T-helper 17 cell (primary cell): ENCODE measurements at places on chromosomes 2 and 18. TPM values are rescaled to one million over a fixed set of nuclear protein-coding genes. Genes with fewer than 3 reads are reported as not detected.

The SERPINB12 gene
- not detected for total RNA-seq

The RAB3GAP1 gene
- total RNA-seq, result 32.8 TPM

The DIS3L2 gene
- 67.2 TPM for total RNA-seq

GRCh38 chr2:72619626-72620025 is 206.2 kb downstream of the EXOC6B start:
- H3K4me3 ChIP-seq, result no peak overlapping the region
- no peak overlapping the region for H3K27ac ChIP-seq
- DNase-seq, result no peak
- no peaks in the 10 kb centered on the region for H3K27me3 ChIP-seq
- H3K4me1 ChIP-seq, result peaks cover 10% of the 10 kb centered on the region

DNA sequence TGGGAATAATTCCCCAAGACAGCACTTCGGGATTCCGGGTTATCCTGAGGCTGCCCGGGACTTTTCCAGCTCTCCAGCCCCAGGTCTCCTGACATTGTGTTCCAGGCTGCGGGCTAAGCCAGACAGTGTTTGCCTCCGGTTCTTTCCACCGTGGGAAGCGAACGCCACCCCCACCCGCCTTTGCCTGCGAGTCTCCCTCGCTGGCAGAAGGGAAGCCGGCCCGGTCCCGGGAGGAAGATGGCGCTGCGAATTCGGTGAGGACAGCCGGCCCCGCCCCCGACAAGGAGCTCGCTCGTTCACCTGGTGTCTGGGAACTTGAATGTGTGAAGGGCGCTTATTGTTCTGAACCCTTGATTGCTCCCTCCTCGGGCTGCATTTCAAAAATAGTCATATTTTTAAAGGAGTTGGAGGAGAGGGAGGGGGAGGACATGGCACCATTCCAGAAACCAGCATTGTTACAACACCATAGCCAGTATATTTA is 2.9 kb downstream of the LRATD1 start:
- H3K36me3 ChIP-seq, result no peaks in the 10 kb centered on the region
- H3K4me3 ChIP-seq, result no peak overlapping the region
- peaks cover 51% of the 10 kb centered on the region for H3K27me3 ChIP-seq
- DNase-seq, result no peak
- no peaks in the 10 kb centered on the region for H3K4me1 ChIP-seq
- H3K27ac ChIP-seq, result no peak overlapping the region
